ENCODE measurements at places on chromosomes 16 and 17.

GRCh38 chr17:80760511-80760911 lies 215.9 kb downstream of the RPTOR start:
- no peak for DNase-seq

- no peak for DNase-seq
These were observed 24.0 kb downstream of the CDH5 start for GRCh38 chr16:66390346-66391108.

DNA sequence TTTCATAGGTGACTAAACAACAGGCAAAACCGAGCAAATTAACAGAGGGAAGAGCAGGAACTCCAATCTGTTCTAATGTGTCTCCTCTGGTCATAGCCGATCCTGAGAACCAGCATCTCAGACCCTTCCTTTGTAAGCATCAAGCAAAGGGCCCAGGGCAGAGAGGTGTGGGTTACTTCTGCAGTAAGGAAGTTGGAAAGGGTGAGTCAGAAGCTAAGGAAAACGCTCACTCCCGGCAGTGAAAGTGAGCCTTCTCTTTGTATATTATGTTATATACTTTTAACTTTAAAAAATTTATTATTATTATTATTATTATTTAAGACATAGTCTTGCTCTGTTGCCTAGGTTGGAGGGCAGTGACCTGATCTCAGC lies 77.7 kb downstream of the MRM3 start:
- no peak for DNase-seq

GRCh38 chr17:73343168-73343634 lies 31.4 kb upstream of the CDC42EP4 start:
- DNase-seq: peak; percentile 93

GRCh38 chr17:42378959-42379594 lies 9.2 kb downstream of the STAT3 start:
- no peak for DNase-seq

DNA sequence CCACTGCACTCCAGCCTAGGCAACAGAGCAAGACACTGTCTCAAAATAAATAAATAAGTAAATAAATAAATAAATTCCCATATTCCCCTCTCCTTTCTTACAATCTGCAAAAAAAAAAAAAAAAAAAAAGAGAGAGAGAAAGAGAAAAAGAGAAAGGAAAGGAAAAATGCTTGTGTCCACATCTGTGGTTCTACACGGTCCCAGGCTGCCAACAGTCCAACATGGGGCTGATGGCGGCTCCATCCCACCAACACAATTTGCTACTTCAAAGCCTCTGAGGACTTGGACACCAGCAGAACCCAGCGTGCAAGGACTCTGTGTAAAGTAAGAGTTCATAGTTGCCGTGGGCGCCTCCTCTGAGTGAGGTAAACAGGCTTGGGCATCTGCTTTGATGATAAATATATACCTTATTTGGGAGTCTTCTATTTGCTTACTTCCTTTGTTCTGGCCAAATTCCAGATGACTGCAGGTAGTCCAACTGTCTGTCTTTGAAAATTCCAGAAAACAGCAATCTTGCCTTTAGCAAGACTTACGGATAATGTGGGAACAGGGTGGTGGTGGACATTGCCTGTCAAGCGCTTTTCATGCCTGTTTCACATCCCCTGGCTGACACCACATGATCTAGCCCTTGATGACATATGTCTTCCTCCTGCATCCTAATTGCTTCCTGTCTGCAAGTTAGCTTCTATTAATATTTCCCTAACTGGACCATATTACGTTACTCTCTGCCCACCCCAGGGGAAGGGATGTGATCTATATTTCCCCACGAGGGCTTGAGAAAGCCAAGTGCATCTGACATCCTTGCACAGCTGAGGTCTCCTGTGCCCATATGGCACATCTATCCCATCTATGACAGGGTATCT lies 10.1 kb downstream of the LITAF start:
- DNase-seq: no peak

DNA sequence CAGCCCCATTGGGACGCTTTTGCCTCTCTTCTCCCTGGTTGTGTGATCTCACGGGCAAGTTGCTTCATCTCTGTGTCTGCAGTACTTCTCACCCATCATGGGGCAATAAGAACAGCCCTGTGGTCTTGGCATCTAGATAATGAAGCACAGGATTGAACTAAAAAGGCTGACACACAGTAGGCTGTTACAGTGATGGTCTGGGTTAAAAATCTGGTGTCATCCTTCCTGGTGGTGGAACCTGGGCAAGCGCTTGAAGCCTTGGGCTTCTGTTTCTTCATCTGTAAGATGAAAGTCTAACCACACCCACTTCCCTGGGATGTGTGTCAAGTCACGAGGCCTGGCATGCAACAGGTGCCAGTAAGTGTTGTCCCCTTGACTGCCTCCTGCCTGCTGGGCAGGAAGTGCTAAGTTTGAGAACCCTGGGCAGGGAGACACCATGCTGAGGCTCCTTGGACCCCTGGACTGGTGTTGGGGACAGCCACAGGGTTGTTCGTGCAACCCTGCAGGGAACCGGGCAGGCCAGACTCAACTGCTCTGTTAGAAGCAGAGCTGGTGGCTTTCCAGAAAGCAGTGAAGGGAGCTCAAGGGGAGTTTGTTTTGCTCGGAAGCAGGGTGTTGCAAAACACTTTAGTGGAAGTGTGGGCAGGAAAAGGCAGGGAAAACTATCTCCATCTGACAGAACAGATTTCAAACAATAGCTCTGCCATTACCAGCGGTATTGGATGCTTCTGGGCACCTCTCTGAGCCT lies 5.9 kb upstream of the MAP2K3 start:
- DNase-seq: no peak

DNA sequence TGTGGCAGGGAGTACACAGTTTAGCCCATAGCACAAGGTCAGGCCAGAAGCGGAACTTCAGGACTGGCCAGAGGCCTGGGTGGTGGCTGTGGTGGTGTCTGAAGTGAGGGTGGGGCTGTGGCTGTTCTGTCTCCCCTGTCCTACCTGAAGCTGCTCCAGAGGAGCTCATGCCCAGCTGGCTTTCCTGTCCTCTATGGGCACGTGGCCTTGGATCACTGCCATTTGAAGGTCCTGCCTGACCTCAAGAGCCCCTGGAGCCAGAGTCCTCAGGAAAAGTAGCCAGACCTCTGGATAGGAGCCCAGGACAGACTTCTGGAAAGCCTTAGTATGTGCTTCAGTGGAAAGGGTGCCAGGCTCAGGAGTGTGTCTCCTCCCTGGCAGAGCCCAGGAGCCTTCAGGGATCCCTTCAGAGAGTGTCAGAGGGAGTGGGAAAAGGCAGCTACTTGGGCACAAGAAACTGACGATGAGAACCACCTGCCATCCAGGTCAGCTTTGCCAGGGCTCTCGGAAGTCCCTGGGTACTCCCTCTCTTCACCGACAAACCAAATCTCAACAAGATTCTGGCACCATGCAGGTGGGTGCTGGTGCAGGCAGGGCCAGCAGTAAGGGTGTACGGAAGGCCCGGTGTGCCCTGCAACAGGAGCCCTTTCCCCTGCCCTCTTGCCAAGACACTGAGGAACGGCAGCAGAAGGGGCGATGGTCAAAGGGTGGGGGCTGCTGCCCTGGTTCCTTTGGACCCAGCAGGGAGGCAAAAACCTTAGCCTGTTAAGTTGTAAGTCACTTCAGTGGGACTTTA lies 153.7 kb downstream of the NTN1 start:
- no peak for DNase-seq
